Chondrocyte (in vitro differentiated cells): ENCODE measurements at places on chromosomes 1 and 21.
A peak's percentile ranks its signal among the peaks of the same experiment; 100 is the strongest.

DNA sequence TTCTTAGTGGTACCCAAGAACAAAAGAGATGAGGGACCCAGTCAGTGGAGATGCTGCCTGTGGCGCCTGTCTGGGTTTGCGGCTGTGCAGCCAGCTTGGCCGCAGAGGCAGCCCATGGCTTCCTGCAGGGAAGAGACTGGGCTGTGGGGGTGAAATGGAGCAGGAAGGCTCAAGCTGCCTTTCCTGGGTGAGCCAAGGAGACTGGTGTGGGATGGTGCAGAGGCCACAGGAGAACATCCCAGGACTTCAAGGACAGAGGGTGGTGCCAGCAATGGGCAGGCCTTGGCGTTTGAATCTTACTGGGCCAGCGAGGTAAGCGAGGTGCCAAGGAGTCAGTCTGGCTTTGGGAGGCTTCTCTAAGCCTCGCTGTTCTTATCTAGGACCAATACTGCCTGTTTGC is 26.4 kb downstream of the KCNA10 start:
- H3K4me3 ChIP-seq = no peak overlapping the region
- H3K27ac ChIP-seq = no peak overlapping the region
- no peaks in the 10 kb centered on the region for H3K4me1 ChIP-seq
- no peak for DNase-seq
- H3K36me3 ChIP-seq = no peaks in the 10 kb centered on the region

- H3K4me3 ChIP-seq = no peak overlapping the region
- H3K36me3 ChIP-seq = peaks cover 32% of the 10 kb centered on the region
- no peaks in the 10 kb centered on the region for H3K27me3 ChIP-seq
- no peak for DNase-seq
- no peaks in the 10 kb centered on the region for H3K4me1 ChIP-seq
Measured at GRCh38 chr1:10309243-10310011, 89.4 kb upstream of the PGD start.

DNA sequence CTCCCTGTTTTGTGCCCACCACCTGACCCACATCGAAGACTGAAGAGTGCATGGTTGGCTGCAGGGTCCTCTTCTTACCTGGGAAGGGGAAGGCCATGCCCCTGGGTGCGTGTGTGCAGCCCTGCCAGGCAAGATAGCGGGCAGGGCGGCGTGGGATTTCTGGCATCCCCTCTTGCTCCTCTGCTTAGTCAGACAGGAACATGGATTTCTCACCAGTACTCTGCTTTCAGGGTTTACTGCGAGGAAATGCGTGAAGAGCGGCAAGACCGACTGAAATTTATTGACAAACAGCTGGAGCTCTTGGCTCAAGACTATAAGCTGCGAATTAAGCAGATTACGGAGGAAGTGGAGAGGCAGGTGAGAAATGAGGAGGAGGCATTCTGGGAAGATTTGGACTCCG is 15.5 kb upstream of the MIIP start:
- no peaks in the 10 kb centered on the region for H3K27me3 ChIP-seq
- H3K27ac ChIP-seq = no peak overlapping the region
- no peak for DNase-seq
- H3K4me1 ChIP-seq = no peaks in the 10 kb centered on the region

- DNase-seq = no peak
- no peaks in the 10 kb centered on the region for H3K36me3 ChIP-seq
- H3K4me1 ChIP-seq = peaks cover 23% of the 10 kb centered on the region
- H3K4me3 ChIP-seq = no peak overlapping the region
- H3K27me3 ChIP-seq = no peaks in the 10 kb centered on the region
Measured at GRCh38 chr1:94265906-94266305, 28.5 kb upstream of the ARHGAP29 start.

- H3K4me1 ChIP-seq = peaks cover 57% of the 10 kb centered on the region
- peak overlapping the region; percentile 18 for H3K27ac ChIP-seq
- DNase-seq = no peak
- H3K27me3 ChIP-seq = no peaks in the 10 kb centered on the region
- H3K4me3 ChIP-seq = no peak overlapping the region
Measured at GRCh38 chr1:64111787-64112186, 91.6 kb upstream of the UBE2U start.

GRCh38 chr1:214004014-214004413 is 16.2 kb downstream of the PROX1 start:
- H3K4me1 ChIP-seq = no peaks in the 10 kb centered on the region
- no peak for DNase-seq
- H3K36me3 ChIP-seq = no peaks in the 10 kb centered on the region
- no peak overlapping the region for H3K27ac ChIP-seq
